ENCODE measurements at places on chromosomes 12 and 14.

GRCh38 chr12:42130672-42131402, 13.8 kb downstream of the GXYLT1 start:
- DNase-seq: no peak

DNA sequence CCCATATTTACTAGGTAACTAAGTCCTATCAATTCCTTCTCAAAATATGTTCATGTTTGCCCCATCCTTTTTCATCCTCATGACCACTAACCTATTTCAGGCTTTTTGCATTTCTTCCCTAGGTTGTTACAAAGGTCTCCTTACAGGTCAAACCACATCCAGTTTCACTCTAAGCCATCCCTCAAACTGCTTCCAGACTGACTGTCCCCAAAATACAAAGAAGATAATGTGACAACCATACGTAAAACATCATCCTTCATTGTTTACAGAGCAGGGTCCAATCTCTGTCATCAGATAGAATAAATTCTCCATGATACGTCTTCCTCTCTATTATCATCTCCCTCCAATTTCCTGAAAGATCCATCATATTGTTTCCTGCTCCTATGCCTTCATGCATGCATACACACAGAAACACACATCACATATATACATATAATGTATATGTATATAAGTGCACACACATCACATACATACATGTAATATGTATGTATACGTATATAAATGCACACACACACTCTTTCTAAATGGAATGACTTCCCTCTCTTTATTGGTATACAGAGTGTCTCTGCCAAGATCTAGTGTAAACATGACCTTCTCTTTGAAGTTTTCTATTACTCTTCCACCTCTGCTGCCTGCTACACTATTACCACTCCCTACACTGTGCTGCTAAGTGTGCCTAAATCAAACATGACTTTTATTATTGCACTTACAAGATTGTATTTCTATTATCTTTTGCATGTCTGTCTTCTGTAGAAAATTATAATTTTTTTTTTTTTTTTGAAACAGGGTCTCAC, 30.7 kb upstream of the EPS8 start:
- no peak for DNase-seq

DNA sequence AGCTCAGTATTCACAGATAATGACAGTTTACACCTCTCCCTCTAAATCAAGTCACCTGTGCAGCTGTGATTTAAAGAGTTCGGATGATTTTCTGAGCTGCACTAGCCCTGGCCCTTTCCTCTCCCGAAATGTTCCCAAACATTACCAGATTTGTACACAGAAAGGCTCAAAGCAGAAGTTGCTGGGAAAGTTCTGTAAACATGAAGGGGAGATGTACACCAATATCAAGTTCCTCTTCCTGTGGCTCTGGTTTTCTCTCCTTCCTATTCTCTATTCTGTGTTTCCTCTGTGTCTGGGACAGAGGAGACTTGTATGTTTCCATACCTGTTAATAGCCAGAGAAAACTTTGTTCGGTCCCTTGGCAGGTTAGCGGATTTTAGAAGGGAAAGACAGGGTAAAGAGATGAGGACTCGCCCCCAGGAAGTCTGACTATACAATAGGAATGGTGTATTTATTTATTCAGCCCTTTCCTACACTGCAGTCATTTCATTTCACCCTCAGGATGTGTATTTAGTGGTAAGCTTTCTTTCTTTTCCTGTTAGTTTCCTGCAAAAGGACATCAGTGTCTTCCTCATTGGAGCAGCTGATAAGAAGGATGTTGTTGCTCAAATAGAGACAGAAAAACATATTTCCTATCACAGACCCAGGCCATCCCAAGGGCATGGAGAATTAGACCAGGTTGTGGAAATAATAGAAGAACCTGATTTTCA, 7.6 kb upstream of the NUMB start:
- DNase-seq: no peak

DNA sequence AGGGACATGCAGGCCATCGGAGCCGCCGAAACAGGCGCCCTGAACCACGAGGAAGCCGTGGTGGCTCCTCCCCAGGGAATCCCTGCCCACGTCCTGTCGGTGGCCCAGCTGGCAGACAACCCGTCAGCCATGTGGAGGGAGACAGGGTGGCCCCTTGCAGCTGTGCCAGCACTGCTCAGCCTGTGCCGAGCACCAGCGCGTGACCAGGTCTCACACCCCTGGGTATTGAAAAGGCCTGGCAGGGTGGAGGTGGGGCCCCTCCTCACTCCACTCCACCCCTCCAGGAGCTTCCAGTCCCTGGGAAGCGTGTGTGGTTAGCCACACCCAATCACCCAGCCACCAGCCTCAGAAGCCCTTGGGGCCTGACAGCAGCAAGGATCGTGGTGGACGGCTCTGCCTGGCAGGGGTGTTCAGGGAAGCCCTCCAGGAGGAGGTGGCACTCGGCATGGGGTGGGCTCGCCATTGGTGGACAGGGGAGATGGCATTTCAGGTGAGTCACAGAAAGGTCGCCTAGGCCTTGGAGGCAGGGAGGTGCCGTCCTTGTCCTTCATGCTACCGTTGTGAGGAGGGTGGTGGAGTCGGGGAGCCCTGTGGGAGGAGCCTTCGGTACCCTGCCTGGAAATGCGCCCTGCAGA, 12.3 kb upstream of the DLK1 start:
- no peak for DNase-seq

- no peak for DNase-seq
These were observed 130.3 kb downstream of the IGF1 start for GRCh38 chr12:102350070-102350469.

DNA sequence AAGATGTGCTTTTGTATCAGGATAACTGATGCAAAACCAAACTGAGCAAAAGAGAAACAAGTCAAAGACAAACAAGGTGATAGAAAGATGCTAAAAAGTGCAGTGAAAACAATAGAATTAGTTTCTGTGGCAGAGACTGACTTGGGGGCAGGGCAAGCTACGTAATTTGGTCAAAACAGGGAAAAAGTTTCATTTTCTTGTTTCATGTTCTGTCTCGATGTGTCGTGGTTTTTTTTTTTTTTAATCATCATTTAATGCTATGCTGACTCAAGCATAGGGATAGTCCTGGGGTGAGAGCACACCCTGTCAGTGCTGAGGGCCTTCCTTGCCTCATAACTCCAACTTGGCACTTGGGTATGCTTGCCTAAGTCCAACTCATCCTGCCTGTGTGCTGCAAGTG, 144.1 kb upstream of the PTPRQ start:
- no peak for DNase-seq

DNA sequence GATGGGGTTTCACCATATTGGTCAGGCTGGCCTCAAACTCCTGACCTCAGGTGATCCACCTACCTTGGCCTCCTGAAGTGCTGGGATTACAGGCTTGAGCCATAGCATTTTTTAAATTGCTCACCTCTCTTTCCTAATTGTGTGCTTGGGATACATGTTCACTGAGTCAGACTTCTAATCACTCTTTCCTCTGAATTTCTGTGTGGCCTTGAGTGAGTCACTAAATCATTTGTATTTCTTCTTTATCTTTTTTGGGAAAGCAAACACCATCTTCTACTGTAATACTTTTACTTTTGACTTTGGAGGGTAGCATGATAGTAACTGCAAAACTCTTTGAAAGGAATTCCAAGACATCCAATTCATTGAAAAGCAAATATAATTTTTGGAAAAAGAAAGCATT, 60.8 kb downstream of the FLRT2 start:
- DNase-seq: no peak

- DNase-seq: no peak
These were observed 63.8 kb downstream of the RAD52 start for GRCh38 chr12:885701-886100.

DNA sequence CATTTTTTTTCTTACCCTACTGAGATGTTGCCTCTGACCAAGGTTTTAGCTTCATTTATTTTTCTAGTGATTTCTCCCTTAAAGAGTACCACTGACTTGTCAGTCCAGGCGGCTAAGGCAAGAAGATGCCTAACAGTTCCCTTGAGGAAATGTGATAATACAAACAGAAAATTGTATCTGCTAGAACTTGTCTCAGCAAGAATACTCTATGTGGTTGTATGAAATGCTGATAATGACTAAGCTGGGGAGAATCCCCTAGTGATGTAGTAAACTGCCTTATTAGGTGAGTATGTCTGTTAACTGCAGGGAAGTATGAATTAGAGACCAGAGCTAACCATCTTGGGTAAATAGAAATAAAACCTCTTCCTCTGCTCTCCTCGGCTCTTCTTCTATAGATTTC, 6.7 kb downstream of the C12orf54 start:
- DNase-seq: no peak

DNA sequence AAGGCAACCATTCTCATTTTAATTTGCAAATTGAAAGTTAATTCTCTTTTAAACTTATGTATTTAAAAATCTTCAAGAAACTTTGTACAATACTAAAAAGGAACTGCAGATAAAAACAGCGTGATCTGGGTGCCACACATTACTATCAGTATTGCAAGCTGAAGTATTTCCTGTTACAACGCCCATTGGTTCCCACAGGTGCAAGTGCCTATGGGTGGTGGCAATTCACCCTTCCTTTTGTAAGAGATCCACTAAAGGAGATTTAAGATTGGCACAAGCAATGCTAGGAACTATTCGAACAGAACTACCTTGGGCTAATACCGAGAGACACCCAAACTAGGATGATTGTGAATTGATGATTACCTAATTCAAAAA, 13.2 kb downstream of the TAOK3 start:
- DNase-seq: no peak
